ENCODE measurements at places on chromosomes 2 and 18. TPM values are rescaled to one million over a fixed set of nuclear protein-coding genes. Genes with fewer than 3 reads are reported as not detected.

Gene SLC16A14
- 1.00 TPM for total RNA-seq

Gene DNAJC5G
- not detected for total RNA-seq

Gene HOXD12
- total RNA-seq: not detected

Gene ARHGAP15
- total RNA-seq: 133 TPM

Gene SLC9A4
- 0.14 TPM for total RNA-seq

DNA sequence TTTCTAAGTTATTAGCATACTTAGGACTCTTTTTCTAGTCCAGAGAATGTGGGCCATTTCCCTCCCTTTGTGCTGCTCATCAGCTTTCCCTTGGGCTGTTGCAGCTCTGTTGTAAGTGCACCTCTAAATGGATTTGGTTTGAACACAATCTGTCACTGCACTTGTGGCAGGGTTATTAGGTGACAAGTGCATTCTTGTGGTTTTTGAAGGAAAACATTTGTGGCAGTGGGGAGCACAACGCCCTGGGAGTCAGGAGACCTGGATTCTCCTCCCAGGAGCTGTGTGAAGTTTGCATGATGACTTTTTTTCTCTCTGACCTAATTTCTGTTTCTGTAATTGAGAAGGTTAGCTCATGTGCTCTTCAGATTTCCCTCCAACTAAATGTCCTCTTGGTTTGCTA is 630.9 kb upstream of the FAM98A start:
- H3K4me1 ChIP-seq: no peaks in the 10 kb centered on the region
- H3K27ac ChIP-seq: no peak overlapping the region
- DNase-seq: no peak

DNA sequence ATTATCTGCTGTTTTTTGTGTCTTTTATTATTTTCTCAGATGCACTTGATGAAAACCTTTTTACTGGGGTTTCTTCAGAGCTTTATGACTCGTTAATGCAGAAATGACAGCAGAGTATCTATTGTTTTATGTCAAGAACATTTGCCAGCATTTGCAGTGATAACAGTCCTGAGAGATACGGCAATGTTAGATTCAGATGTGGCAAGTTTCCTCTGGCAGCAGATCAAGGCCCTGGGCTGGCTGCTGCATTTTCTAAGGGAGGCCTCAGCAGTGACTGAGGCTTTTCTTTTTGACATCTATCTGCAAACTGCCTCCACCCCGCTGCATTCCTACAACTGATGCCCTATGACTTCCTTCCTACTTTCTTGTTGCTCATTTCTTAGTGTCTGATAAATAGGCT is 40.2 kb downstream of the EFEMP1 start:
- H3K4me3 ChIP-seq: no peak overlapping the region
- H3K4me1 ChIP-seq: no peaks in the 10 kb centered on the region
- H3K36me3 ChIP-seq: no peaks in the 10 kb centered on the region
- no peak for DNase-seq
- H3K27ac ChIP-seq: no peak overlapping the region

DNA sequence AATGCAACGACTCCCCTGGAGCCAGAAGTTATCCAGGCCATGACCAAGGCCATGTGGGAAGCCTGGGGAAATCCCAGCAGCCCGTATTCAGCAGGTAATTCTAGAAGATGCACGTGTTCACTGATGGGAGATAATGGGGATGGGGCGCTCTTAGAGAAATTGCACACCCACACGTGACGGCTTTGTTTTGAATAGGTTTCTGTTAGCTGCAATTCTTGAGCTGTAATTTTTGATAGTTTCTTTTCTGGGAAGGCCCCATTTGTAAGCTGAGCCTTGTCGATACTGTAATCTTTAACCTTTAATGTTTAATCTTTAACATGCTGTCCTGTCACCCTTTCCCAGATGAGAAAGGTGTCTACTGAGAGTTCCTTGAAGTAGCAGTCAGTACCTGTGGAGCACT is 3.6 kb downstream of the SCLY start:
- peaks cover 36% of the 10 kb centered on the region for H3K4me1 ChIP-seq
- peaks cover 37% of the 10 kb centered on the region for H3K36me3 ChIP-seq
- H3K27ac ChIP-seq: no peak overlapping the region
- no peaks in the 10 kb centered on the region for H3K27me3 ChIP-seq

- H3K4me1 ChIP-seq: peaks cover 8% of the 10 kb centered on the region
- no peaks in the 10 kb centered on the region for H3K36me3 ChIP-seq
- H3K4me3 ChIP-seq: no peak overlapping the region
- no peak for DNase-seq
- H3K27ac ChIP-seq: no peak overlapping the region
- peaks cover 13% of the 10 kb centered on the region for H3K27me3 ChIP-seq
Observed at GRCh38 chr2:44772669-44773378, 168.7 kb upstream of the SIX3 start.

DNA sequence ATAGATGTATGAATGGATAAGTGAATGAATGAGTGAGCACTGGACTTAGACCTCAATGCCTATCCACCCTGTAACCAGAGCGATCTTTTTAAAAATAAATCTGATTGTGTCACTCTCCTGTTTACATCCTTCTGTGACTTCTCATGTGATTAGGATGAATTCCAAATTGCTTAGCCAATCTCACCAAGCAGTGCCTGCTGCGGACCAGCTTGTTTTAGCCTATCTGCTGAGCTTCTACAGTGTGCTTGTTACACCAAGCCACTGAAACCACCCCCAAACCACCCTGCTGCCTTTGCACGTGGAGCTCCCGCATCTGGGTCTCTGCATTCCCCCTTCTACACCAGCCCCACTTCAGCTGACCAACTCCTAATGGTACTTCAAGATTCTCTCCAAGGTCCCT is 265.4 kb downstream of the EN1 start:
- no peak overlapping the region for H3K27ac ChIP-seq
- no peaks in the 10 kb centered on the region for H3K36me3 ChIP-seq
- no peak for DNase-seq
- H3K27me3 ChIP-seq: peaks cover 10% of the 10 kb centered on the region
- H3K4me3 ChIP-seq: no peak overlapping the region
- H3K4me1 ChIP-seq: no peaks in the 10 kb centered on the region

GRCh38 chr2:214489181-214489580 is 78.3 kb downstream of the VWC2L start:
- DNase-seq: no peak
- no peak overlapping the region for H3K4me3 ChIP-seq
- H3K36me3 ChIP-seq: no peaks in the 10 kb centered on the region
- H3K27me3 ChIP-seq: no peaks in the 10 kb centered on the region
- H3K4me1 ChIP-seq: no peaks in the 10 kb centered on the region

- H3K27ac ChIP-seq: no peak overlapping the region
- no peak overlapping the region for H3K4me3 ChIP-seq
- H3K4me1 ChIP-seq: no peaks in the 10 kb centered on the region
- no peaks in the 10 kb centered on the region for H3K36me3 ChIP-seq
- peaks cover 60% of the 10 kb centered on the region for H3K27me3 ChIP-seq
Observed at GRCh38 chr2:172944022-172944793, 131.4 kb upstream of the MAP3K20 start.

DNA sequence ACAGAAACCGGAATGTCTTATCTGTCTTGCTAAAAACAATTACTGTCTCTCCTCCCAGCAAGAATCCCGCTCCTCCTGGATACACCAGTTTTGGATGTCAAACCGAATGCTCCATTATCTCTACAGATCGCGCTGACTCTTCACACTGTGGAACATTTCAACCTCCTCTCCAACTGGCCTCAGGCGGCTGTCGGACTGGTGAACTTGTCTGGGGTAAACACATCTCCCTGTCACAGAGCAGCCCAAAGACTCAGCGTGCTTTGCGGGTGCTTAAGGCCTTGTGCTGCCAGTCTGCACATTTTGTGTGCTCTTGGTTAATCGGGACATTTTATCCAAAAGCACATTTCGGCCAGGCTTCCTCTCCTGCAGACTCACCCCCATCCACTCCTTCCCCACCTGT is 173.1 kb downstream of the ICOS start:
- H3K4me3 ChIP-seq: peak overlapping the region; percentile 86
- H3K27ac ChIP-seq: peak overlapping the region; percentile 94
- peaks cover 9% of the 10 kb centered on the region for H3K27me3 ChIP-seq
- no peaks in the 10 kb centered on the region for H3K36me3 ChIP-seq
- DNase-seq: no peak

GRCh38 chr18:48771641-48772375 is 179.0 kb downstream of the SMAD7 start:
- no peak overlapping the region for H3K4me3 ChIP-seq
- H3K4me1 ChIP-seq: peaks cover 8% of the 10 kb centered on the region
- no peak for DNase-seq
- no peak overlapping the region for H3K27ac ChIP-seq
- no peaks in the 10 kb centered on the region for H3K36me3 ChIP-seq

- peaks cover 2% of the 10 kb centered on the region for H3K4me1 ChIP-seq
- H3K4me3 ChIP-seq: no peak overlapping the region
- H3K36me3 ChIP-seq: no peaks in the 10 kb centered on the region
Observed at GRCh38 chr18:51330148-51330547, 132.7 kb upstream of the MEX3C start.

DNA sequence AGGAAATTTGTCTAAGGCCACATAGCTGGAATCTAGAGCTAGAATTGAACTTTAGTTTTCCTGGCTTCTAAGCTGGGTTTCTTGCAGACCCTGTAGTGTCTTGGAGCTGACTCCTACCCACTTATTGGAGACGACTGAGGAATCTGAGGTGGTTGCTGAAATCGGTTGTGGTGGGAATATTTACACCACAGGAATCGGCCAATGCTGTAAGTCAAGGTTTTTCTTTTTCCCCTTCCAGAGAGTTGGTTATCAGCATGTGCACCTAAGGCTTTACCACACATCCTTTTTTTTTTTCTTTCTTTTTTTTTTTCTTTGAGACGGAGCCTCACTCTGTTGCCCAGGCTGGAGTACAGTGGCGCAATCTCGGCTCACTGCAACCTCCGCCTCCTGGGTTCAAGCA is 9.4 kb downstream of the CABLES1 start:
- peaks cover under 1% of the 10 kb centered on the region for H3K27me3 ChIP-seq
- no peak overlapping the region for H3K4me3 ChIP-seq
- no peaks in the 10 kb centered on the region for H3K36me3 ChIP-seq
- peaks cover 20% of the 10 kb centered on the region for H3K4me1 ChIP-seq
- DNase-seq: no peak

GRCh38 chr2:53544871-53545558 is 222.6 kb upstream of the CHAC2 start:
- H3K4me1 ChIP-seq: no peaks in the 10 kb centered on the region
- no peak overlapping the region for H3K27ac ChIP-seq
- H3K36me3 ChIP-seq: no peaks in the 10 kb centered on the region
- H3K4me3 ChIP-seq: no peak overlapping the region
- no peak for DNase-seq

DNA sequence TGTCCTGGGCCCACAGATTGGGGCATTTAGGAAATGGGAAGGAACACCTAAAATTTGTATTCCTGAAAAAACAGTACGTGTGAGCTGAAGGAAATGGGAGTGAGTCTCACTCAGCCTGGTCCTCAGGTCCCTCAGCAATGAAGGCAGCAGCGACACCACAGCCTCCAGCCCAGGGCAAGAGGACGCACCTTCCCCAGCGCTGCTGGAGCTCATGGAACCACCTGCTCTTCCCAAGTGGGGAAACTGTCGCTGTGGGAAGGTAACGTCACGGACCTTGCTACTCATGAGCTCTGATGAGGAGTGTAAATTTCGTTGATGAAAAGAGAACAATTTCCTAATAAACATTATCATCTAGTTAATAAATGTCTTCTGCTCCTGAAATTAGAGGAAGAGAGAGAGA is 323.6 kb downstream of the EIPR1 start:
- no peaks in the 10 kb centered on the region for H3K27me3 ChIP-seq
- no peak overlapping the region for H3K4me3 ChIP-seq
- no peaks in the 10 kb centered on the region for H3K36me3 ChIP-seq
- H3K4me1 ChIP-seq: peaks cover 7% of the 10 kb centered on the region
- no peak overlapping the region for H3K27ac ChIP-seq

DNA sequence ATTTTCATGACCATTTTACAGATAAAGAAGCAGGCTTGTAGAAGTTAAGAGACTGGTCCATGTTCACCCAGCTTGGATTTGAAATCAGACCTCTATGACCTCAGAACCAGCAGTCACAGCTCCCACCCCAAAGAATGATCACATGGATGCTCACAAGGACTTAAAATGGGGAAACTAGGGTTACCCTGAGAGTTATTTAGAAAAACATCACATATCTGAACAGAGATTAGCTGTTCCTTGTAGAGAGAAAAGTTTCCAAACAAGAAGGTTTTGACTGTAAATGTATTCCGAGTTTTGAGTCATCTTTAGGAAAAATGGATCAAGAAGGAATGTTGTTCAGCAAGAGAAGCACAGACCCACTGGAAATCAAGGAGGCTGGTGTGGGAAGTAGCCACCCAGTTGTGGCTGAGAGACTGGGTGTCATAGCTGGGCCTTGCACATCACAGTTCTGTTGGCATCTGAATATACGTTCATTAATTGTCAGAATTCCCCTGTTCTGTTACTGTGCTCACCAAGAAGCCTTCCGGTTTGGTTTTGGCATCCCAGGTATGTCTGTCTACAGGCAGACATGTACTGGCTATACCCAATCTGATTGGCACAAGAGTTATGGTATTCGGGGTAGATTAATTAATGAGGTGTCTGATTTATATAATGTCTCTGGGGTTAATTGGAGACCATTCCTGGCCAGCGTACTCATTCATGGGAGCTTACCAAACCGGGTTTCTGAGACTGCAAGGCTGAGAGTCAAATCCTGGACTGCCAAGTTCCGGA is 371.8 kb upstream of the SLC14A2 start:
- no peak overlapping the region for H3K4me3 ChIP-seq
- no peaks in the 10 kb centered on the region for H3K36me3 ChIP-seq
- no peak for DNase-seq
- peaks cover 9% of the 10 kb centered on the region for H3K27me3 ChIP-seq
- H3K27ac ChIP-seq: no peak overlapping the region

GRCh38 chr2:20559277-20559676 is 91.6 kb downstream of the HS1BP3 start:
- no peaks in the 10 kb centered on the region for H3K4me1 ChIP-seq
- no peak for DNase-seq
- no peaks in the 10 kb centered on the region for H3K36me3 ChIP-seq
- H3K27me3 ChIP-seq: peaks cover 10% of the 10 kb centered on the region
- H3K4me3 ChIP-seq: no peak overlapping the region

GRCh38 chr2:230872968-230873660 is 8.4 kb downstream of the ITM2C start:
- H3K4me3 ChIP-seq: no peak overlapping the region
- H3K27me3 ChIP-seq: peaks cover 28% of the 10 kb centered on the region
- no peaks in the 10 kb centered on the region for H3K36me3 ChIP-seq
- H3K27ac ChIP-seq: no peak overlapping the region

- DNase-seq: no peak
- H3K36me3 ChIP-seq: no peaks in the 10 kb centered on the region
- no peaks in the 10 kb centered on the region for H3K27me3 ChIP-seq
- no peak overlapping the region for H3K27ac ChIP-seq
Observed at GRCh38 chr2:133287709-133288108, 280.6 kb downstream of the NCKAP5 start.

GRCh38 chr2:176794392-176794791 is 418.2 kb upstream of the HNRNPA3 start:
- H3K27ac ChIP-seq: no peak overlapping the region
- DNase-seq: no peak
- no peak overlapping the region for H3K4me3 ChIP-seq
- no peaks in the 10 kb centered on the region for H3K36me3 ChIP-seq
- no peaks in the 10 kb centered on the region for H3K4me1 ChIP-seq

GRCh38 chr2:68767031-68767961 is 32.7 kb downstream of the ARHGAP25 start:
- H3K36me3 ChIP-seq: no peaks in the 10 kb centered on the region
- peak overlapping the region; percentile 90 for H3K27ac ChIP-seq
- H3K4me3 ChIP-seq: peak overlapping the region; percentile 94
- H3K4me1 ChIP-seq: peaks cover 97% of the 10 kb centered on the region
- DNase-seq: peak; percentile 67
- H3K27me3 ChIP-seq: no peaks in the 10 kb centered on the region

- H3K27me3 ChIP-seq: peaks cover 5% of the 10 kb centered on the region
- H3K4me1 ChIP-seq: peaks cover 9% of the 10 kb centered on the region
- no peak overlapping the region for H3K4me3 ChIP-seq
- H3K27ac ChIP-seq: no peak overlapping the region
- DNase-seq: no peak
- H3K36me3 ChIP-seq: peaks cover 4% of the 10 kb centered on the region
Observed at GRCh38 chr2:207238831-207239701, 73.3 kb upstream of the KLF7 start.

All from natural killer cell treated with Interleukin-12 subunit alpha and Interleukin-12 subunit beta and Interleukin-15 and Interleukin-18, amount 100 ng/mL, for 72 hours (primary cell).